ENCODE measurements at places on chromosomes 2 and 18.

DNA sequence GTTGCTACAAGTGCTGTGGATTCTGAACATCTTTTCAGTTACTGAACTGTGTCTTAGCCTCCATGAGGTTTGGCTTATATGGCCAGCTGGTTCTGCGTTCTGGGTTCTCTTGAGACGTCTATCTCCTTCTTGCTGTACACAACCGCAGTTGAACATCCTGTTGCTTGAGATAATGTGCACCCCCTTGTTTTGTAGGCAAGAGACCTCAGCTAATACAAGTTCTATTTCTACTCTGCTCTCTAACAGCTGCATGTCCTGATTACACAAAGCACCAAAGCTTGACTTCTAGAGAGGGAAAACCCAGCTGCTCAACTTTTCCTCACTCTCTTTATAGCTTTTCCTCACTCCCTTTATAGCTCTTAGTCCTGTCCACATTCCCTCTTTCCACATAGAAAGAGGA, 176.0 kb downstream of the LTBP1 start:
- DNase-seq: no peak

- no peak for DNase-seq
Observed at GRCh38 chr18:46688853-46689525, 32.0 kb upstream of the LOXHD1 start.

DNA sequence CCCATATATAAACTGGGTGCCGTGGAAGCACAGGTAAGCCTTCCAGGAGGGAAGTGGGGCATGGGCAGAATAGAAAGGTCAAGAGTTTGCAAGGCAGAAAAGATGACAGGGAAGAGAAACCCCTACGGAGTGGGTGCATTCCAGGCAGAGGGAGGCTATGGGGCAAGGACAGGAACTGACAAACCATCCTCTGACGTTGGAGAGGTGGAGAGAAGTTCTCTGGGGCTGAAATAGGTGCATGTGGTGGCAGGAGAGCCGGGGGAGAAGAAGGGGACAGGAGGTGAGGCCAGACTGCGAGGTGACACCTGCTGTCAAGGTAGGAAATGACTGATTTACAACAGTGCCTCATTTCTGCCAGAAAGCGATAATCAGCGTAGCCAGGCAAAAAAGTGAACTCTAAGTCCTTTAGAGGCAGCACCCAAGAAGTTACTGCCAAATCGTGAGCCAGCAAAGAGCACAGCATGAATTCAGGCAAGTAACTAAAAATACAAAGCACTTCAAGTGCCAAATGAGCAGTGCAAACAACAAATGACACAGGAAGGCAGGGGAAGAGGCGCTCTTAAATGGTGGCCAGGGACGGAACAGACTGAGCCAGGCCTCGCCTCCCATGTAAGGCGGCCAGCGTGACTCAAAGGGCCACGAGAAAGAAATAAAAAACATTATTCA, 113.3 kb upstream of the ACVR1C start:
- DNase-seq: no peak

DNA sequence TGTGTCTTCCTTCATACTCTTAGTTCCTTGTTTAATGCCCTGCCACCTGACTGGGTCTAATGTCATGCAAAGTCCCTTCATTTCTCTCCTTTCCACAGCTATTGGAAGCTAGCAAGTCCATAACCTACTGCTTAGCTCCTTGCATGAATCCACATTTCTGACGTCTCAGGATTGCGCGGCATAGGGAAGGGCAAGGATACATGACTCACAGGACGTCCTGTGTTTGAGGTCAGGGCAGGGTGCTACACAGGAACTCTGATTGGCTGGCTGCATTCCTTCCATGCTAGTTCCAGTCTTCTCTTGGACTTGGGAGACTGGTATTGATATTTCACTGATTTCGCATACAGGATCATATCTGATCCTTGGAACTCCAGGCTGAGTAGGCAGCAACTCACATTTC, 137.9 kb downstream of the CDH2 start:
- no peak for DNase-seq

- no peak for DNase-seq
Observed at GRCh38 chr2:212995920-212996319, 155.5 kb downstream of the IKZF2 start.
